ENCODE measurements at places on chromosomes 13 and 19.

- DNase-seq: no peak
These were observed 30.0 kb downstream of the PDE4A start for GRCh38 chr19:10450191-10450852.

- DNase-seq: no peak
These were observed 1250.7 kb downstream of the UQCRFS1 start for GRCh38 chr19:27962264-27962663.

- DNase-seq: no peak
These were observed 51.1 kb downstream of the RFC3 start for GRCh38 chr13:33869005-33869404.

DNA sequence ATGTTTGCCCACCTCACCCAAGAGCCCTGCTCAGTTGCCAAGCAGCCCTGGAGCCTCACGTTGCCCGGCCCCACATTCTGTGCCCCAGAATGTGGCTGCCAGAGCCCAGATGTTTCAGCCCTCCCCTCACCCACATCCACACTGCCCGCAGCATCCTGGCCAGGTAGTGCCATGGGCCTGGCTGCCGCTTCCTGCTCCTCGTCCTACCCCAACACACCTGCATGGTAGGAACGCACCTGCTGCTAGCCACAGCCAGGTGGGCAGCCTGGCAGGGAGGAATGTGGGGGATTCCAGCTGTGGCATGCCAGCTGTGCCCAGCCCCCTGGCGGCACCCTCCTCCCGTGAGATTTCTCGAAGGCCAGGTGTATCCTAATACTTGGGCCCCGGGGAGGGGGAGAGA is 7.5 kb upstream of the NFIX start:
- no peak for DNase-seq
